ENCODE measurements at places on chromosomes 7 and 10. TPM values are rescaled to one million over a fixed set of nuclear protein-coding genes. Genes with fewer than 3 reads are reported as not detected.

DNA sequence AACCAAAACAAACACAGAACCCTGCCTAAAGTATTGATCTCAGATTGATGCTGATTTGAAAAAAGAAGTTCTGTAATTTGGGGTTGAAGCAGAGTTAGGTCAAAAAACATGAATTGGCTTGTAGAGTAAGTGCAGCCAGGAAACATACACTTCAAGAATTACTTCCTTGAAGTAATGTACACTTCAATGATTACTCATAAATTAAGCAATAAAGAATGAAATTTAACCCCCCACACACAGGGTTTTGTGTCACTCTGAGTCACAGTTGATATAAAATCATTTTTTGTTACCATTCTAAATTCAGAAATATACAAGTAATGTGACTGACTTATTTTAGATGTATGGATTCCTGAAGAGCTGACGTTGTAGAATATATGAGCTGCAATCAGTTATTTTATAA lies 622.2 kb downstream of the POM121L12 start:
- DNase-seq: no peak

The NACAD gene
- total RNA-seq: 14.5 TPM

- peak; percentile 47 for DNase-seq
These were observed 44.2 kb downstream of the ZCCHC24 start for GRCh38 chr10:79401015-79401921.

The WDR11 gene
- 42.0 TPM for total RNA-seq

DNA sequence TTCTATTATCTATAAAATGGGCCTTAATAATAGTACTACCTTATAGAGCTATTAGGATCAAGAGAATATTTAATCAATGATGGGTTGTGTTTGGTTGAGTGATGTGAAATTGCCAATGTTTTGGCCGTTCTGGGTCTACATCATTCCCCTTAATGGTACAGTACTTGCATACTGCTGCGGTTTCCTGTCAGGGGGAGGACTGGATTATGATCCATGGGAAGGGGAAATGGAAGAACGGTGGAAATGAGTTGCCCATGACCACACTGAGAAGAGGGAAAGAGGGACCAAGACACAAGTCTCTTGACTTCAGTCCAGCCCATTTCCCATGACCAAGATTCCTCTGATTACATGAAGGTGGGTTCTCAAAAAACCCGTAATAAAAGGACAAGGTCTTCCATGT lies 999 bp upstream of the MRPS24 start:
- no peak for DNase-seq

GRCh38 chr10:49550563-49550962 lies 11.6 kb upstream of the ERCC6 start:
- DNase-seq: no peak

DNA sequence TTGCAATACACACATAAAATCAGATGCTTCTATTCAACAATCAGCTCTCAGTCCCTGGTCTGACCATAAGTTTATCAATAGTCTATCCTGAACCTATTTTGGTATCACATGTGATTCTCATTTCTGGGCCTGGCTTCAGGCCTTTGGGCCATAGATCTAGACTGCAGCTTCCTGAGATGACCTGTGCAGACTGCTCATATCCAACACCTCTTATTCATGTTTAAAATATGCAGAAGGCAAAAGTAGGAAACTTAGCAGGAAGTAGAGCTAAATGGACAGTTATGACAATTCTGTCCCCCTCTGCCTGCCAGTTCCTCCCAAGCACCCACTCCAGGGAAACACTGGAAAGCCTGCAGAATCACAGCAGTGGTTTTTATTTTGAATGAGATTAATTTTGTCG lies 53.3 kb downstream of the C7orf25 start:
- DNase-seq: no peak

DNA sequence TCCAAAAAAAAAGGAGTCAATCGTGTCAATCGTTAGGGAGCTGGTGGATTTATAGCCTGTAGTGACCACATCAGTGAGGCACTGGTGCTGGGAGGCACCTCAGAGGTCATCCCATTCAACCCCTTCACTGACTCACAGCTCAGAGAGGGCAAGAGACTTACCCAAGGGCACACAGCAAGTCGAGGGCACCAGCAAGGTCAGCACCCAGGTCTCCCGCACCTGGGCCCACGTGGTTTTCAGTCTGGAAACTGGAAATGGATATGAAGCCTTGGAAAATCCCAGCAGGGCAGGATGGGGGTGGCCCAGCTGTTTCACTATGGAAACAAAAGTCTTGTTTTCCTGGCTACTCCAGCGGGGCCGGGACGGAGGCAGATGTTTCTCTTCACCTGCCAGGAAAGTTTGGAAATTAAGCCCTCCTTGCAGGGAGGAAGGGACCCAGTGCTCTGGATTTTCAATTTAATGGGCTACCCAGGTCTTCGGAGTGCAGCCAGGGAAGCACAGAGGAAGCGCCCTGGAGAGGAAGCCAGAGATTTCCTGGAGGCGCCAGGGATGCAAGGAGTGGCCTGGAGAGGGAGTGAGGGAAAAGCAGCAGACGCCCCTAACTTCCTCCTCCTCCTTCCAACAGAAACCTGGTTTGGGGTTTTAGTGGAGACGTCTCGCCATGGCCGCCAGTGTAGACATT lies 157.2 kb upstream of the TNRC18 start:
- DNase-seq: no peak

GRCh38 chr7:152189061-152189460 lies 163.6 kb downstream of the GALNT11 start:
- DNase-seq: no peak

GRCh38 chr10:34465678-34466077 lies 349.4 kb downstream of the PARD3 start:
- no peak for DNase-seq

The CALHM1 gene
- total RNA-seq: not detected

DNA sequence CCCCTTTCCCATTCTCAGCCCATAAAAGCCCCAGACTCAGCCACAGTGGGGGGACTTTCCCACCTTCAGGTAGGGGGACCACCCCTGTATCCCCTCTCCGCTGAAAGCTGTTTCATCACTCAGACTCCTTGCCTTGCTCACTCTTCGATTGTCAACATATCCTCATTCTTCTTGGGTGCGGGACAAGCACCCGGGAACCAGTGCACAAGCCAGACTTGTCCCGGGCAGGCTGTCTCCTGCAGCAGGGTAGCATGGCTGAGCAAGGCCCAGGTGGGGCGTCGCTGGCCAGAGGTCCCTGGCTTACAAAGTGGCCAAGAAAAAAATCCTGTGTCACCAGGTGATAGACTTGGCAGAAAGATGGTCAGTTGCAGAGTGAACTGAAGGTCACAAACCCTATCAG lies 64.7 kb downstream of the NOD1 start:
- no peak for DNase-seq

DNA sequence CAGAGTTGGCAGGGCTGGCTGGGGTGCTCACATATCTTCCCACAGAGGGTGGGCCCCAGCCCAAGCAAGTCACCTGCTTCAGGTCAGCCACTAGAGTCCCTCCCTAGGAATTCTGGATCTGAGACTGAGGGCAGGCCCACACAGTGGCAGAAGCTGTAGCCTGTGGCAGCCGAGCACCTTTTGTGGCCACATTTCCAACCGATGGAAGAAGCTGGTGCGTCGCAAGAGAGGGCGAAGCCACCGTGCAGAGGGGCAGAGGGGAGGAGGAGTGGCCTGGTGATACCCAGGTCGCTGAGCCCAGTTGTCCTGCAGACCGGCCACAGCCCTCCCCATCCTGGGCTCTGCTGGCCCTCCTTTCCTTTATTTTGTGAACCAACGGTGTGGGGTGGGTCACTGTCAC lies 5.3 kb downstream of the POLM start:
- DNase-seq: no peak

The CRYGN gene
- total RNA-seq: 0.51 TPM

DNA sequence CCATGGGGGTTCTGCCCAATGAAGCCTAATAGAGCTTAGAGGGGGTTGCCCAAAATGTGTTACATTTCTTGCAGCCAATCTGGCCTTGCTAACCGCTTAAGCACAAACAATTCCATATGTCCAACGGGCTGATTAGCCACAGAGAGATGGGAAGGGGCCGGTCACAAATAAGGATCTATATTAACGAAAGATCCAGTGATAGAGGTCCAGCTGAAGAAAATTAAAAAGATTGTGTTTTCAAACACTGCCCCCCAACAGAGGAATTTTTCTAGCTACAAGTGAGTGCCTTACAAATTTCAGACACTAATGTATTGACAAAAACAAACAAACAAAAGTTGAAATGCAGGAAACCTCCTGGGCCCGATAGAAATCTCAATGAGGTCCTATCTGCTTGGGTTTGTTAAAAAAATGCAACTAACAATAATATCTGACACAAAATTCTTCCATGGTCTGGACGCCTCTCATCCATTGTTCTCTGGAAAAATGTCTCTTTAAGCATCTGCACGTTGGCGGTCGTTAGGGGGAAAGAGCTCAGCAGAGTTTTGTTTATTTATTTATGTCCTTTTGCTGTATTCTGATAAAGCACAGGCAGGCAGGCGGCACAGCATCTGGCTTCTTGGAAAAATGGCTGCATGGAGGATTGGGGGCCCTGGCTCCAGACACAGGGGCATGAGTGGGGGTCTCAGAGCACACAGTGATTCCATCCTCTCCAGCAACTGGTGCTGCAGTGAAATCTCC lies 402.0 kb downstream of the RPS24 start:
- no peak for DNase-seq

GRCh38 chr10:74968667-74969061 lies 142.3 kb downstream of the KAT6B start:
- DNase-seq: no peak

DNA sequence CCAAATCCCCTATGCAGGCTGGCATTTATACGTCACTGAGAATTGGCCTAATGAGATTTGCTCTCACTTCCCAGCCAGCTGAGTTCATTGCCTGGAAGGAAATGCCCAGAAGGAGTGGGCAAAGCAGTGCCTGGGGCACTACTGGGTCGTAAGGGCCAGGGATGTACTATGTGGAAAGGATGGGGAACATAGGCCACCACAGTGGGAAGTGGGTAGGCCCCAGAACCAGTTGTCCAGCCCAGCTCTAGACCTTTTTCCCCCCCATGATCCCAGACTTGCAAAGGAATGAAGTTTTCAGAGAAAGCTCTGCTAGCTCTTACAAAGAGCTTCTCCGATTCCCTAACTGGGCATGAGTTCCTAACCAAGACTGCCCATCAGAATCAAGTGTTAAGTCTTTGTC lies 13.9 kb downstream of the TRPV5 start:
- no peak for DNase-seq

- DNase-seq: no peak
These were observed 2.4 kb upstream of the PPP1R9A start for GRCh38 chr7:94904982-94905381.

DNA sequence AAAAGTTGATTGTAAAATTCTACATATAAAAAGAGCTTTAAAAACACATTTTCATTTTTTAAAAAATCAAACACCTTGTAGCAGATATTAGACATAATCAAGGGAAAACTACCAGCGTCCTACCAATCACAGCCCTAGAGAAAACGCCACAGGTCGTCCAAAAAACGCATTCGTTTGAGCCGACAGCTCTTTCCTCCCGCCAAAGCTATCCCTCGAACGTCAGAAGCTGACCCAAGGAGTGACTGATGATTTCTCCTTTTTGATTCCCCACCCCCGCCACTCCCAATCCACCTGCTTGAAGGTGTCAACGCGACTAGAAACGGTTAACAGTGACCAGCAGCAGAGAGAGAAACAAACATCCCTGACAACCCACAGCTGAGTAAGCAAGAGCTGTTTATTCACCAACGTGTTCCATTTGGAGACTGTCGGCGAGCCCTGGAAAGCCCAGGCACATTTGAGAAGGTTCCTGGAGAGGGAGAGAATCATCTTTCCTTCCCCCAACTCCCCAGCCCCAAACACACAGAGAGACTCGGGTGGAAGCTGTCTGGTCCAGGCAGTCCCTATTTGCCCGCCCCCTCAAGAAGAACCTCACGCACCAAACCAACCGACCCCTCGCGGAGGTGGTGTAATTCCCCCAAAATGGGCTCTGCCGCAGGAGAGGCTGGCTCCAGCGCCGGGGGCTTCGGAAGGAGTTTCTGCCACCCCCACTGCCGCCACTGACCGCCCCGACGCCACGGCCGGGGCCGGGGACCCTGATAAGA lies 622 bp downstream of the CPEB3 start:
- DNase-seq: no peak

The SEC61G gene
- 105 TPM for total RNA-seq

GRCh38 chr7:90222811-90223725 lies 11.5 kb downstream of the STEAP2 start:
- no peak for DNase-seq

DNA sequence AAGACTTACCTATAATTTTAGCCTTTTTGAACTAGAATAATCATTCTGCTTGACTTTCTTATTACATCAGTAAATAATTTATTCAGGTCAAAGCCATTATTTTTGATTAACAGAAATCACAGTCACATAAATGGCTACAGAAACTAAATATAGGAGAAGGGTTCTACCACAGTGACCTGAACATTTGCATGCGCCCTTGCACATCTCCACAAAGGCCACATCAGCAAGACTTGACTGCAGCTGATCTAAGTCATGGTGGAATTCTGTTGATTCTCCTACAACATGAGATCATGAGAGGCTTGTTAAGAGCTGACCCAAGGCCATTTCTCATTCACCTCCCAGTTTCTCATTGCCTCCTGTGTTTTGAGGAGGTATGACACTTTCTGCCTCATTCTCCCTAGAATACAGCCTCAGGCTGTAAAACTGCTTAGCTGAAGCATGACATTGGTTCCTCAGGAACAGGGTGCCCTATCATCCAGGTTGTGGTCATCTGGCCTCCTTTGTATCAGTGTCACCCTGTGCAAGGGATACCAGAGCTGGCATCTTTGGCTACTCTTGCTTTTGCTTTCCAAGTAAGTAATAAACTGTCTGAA lies 6.7 kb upstream of the IMMP2L start:
- no peak for DNase-seq

The RAB19 gene
- total RNA-seq: 22.0 TPM

- peak; percentile 74 for DNase-seq
These were observed 62.5 kb downstream of the PWWP2B start for GRCh38 chr10:132459301-132460003.

The MMRN2 gene
- 8.3 TPM for total RNA-seq

DNA sequence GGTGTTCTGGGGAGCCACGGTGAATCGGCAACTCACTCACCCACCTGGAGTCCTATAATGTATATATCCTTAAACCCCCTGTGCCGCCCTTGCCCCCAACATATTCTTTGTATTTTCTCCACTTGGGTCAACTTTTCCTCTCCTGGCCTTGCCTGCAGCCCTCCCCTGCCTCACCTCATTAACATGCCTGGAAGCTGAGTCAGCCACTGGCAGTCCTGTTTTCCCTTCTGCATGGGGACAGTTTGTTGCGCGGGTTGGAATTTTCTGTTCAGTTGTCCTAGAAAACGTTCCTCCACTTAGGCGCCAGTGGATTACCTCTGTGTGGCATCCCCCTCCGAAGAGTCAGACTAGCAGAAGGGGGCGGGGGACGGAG lies 97.4 kb downstream of the C10orf105 start:
- DNase-seq: no peak

The PSD gene
- total RNA-seq: 228 TPM

GRCh38 chr10:131226446-131227162 lies 84.9 kb downstream of the TCERG1L start:
- no peak for DNase-seq

GRCh38 chr10:34854147-34854601 lies 39.1 kb upstream of the PARD3 start:
- no peak for DNase-seq

GRCh38 chr7:70177166-70177565 lies 578.9 kb downstream of the AUTS2 start:
- DNase-seq: no peak
